SK-MEL-5 (cell line): ENCODE measurements at places on chromosomes 6 and 20.

- no peak for DNase-seq
Observed at GRCh38 chr20:1844325-1845162, 50.7 kb upstream of the SIRPA start.

DNA sequence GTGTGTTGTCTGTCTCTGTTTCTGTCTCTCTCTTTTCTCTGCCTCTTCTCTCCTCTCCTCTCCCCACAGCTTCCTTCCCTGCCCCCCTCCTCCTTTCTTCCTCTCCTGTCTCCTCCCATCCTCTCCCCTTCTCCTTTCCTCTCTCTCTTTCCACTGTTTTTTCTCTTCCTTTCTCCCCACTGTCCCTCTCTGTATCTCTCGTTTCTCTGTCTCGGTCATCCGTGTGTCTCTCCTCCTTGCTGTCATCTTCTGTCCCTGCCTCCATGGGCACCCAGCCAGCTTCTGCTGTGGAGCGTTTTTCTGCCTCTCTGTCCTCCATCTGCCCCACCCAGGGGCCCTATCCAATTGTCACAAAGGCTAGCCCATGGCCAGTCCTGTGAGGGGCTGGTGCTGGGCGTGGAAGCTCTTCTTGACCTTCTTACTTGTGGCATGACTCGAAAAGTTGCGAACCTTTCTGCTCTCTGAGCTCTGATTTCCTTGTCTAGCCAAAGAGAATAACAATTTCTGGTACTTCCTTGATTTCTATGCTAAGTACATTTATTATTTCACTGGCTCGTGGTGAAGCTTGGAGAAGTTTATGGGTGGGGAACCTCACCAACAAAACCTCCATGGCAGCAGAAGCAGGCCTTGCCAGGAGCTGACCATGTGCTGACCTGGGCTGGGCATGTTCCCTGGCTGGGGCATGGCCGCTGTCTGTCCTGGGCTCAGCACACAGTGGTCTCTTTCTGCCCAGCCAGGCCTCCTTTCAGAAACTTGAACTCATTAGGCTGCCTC, 69.3 kb downstream of the CEBPB start:
- DNase-seq, result no peak

DNA sequence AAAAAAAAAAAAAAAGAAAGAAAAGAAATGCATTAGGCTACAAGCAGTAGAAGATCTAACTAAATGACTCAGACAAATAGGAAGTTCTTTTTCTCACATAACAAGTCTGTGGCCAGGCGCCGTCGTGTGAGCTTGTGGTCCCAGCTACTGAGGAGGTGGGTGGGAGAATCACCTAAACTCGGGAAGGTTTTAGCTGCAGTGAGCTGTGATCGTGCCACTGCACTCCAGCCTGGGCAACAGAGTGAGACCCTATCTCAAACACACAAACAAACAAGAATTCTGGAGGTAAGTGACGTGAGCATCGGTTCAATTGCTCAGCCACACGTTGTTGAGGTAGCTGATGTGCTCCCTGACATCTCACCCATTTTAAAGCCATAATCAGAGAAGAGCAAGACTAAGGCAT, 37.9 kb upstream of the SLC23A2 start:
- no peak for DNase-seq

DNA sequence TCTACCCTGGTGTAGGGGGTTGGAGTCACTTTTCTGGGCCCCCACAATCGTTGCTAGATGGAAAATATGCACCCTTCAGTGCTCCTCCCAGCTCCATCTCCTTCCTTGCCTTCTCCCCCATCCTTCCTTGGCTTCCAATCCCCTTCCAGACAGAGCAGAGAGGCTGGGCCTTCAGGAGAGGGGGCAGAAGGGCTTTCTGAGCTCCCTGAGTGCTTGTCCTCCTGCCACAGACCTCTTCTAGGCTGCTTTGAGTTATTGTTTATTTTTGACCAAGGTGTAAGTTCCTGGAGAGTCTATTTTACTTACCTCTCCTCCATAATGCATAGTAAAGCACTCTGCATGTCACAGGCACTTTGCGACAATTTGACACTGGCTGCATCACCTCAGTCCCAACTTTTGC, 96.4 kb upstream of the CNKSR3 start:
- no peak for DNase-seq

DNA sequence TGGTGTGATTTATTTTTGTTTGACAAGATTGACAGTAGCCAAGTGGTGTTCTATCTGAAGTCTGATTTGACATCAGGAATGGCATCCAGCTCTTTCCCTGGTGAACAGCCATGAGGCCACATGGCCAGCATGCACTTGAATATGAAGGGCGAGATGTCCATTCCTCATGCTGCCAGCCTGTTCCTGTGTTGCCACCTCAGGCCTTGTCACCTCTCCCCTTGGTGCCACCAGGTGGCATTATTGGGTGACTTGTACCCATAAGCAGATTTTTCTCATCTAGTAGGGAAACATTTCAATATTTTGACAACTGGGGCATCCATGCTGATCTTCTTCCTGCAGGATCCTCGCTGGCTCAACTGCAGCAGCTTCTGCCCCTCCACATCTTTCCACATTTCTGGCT, 199.1 kb downstream of the ERMARD start:
- peak; percentile 5 for DNase-seq

GRCh38 chr6:13702809-13703302, 8.8 kb downstream of the RANBP9 start:
- DNase-seq, result no peak

GRCh38 chr6:76876922-76877553, 586.3 kb downstream of the HTR1B start:
- DNase-seq, result peak; percentile 89

GRCh38 chr6:142659661-142660060, 285.3 kb downstream of the HIVEP2 start:
- DNase-seq, result no peak

DNA sequence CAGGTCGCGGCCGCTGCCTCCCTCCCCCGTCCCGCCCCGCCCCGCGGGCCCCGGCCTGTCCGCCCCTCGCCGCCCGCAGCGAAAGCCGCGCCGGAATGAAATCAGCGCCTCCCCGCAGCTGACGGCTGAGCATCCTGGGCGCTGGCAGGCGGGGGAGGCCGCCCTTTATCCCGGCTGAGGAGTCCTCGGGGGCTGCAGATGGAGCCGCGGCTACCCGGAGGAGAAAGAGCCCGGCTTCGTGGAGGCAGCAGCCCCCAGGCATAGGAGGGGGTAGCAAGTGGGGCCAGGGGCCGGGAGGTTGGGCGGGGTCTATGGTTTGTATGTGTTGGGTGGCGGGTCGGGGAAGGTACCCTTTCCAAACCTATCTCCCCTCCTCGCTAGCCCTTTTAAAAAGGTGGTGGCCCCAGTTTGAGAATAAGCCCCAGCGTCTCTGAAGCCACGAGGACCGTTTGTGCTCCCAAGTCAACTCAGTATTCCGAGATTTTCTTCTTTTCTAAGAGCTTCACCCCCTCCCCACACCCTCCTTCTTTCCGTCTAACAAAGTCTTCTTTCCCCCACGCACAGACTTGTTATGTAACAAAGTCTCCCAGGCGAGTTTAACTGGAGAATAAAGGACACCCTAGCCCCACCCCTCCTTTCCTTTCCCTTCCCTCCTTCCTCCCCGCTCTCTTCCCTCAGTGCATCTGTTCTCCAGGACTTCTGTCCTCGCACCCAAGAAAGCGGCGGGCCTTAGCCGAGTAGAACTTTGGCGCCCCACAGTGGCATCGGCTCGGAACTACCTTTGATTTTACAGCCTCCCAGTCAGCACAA, 11.0 kb downstream of the POU3F2 start:
- DNase-seq, result peak; percentile 85

DNA sequence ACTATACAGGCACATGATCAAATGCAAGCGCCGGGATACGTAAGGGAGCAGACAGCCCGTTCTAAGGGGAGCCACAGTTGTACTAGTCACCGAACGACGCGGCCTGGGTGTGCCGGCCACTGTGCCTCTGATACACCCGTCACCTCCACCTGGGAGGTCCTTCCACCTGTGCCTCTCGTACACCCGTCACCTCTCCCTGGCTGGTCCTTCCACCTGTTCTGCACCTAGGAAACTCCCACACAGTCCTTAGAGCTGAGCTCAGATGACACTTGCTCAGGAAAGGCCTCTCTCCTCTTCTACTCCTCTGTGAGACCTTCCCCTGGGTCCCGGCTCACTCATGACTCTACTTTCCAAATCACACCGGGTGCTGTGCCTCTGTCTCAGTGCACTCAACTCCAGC, 245.0 kb downstream of the TTLL2 start:
- DNase-seq, result no peak

DNA sequence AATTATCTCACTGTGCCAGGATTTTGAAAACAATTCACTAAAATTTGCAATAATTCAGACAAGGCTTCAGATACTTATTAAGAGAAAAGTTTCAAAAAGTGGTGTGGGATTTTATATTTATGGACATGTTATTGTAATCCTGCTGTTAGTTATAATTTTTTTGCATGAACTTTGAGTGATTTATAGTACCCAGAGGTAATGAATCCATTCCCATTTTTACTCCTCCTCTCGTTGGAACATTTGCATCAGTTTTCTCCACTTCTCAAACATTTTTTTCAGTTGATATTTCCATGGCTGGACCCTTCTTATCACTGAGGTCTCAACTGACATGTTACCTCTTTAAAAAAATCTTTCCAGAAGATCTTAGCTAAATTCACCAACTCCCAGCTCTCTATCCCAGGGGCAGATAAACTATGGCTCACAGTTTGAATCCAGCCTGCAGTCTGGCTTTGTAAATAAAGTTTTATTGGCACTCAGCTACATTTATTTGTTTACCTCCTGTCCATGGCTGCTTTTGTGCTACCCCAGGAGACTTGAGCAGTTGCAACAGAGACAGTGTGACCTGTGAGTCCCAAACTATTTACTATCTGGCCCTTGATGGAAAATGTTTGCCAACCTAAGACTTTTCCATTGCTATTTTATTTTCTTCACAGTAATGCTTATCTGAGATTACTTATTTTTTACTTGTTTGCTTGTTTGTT, 83.4 kb downstream of the TSHZ2 start:
- no peak for DNase-seq

- no peak for DNase-seq
Observed at GRCh38 chr20:44221368-44221954, 10.9 kb upstream of the OSER1 start.

- no peak for DNase-seq
Observed at GRCh38 chr6:14337152-14337551, 219.6 kb downstream of the CD83 start.

DNA sequence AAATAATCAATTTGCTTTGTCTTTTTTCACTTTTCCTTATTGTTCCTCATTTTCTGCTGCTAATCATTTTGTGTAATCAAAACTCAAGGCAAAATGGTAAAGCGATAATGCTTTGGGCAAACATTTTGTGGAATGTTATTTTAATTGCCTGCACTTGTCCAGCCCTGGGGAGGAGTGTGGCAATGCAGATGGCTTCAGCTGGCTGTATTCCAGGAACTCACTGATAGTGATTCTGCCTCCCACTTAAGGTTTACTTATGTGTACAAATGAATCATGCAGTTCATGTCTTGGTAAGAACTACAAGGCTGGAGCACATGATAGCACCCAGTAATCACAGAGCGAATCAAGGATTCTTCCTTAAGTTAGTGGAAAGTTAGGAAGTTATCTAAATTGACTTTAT, 107.8 kb downstream of the COL19A1 start:
- no peak for DNase-seq

DNA sequence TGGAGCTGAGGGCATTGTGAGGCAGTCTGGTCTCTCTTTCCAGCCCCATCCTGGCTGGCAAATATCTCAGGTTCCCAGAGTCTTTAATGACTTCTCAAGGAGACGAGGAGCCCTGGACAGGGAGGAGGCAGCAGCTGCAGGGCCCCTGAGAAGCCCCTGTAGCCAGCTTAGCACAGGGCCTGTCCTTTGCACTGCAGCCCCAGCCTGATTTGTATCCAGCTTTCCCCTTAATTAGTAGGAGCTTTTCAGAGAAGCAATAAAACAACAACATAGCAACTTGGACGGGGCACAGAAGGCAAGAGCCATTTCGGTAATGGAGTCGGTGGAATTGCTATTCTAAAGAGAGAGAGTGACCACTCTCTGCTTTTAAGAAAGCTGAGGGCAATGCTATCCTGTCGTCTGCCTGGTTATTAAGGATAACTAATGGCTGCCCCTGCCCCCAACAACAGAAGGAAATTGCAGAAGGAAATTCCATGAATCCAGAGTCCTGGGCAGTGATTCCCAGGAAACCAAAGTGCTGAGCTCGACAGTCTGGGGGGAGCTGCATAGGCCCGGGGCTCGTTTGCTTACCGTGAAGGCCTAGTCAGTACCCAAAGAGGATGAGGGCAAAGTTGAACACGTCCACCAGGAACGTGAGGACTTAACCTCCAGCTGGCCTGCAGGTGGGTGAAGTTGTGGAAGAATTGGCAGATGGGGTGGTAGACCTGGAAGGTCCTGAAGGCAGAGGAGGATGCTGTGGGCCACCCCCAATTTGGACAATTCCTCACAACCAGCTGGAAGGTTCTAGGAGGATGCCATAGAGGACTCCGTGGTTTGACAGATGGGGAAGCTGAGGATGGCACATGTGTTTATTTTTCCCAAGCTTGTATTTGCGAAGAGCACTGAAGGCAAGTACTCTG, 50.3 kb downstream of the NPEPL1 start:
- no peak for DNase-seq

DNA sequence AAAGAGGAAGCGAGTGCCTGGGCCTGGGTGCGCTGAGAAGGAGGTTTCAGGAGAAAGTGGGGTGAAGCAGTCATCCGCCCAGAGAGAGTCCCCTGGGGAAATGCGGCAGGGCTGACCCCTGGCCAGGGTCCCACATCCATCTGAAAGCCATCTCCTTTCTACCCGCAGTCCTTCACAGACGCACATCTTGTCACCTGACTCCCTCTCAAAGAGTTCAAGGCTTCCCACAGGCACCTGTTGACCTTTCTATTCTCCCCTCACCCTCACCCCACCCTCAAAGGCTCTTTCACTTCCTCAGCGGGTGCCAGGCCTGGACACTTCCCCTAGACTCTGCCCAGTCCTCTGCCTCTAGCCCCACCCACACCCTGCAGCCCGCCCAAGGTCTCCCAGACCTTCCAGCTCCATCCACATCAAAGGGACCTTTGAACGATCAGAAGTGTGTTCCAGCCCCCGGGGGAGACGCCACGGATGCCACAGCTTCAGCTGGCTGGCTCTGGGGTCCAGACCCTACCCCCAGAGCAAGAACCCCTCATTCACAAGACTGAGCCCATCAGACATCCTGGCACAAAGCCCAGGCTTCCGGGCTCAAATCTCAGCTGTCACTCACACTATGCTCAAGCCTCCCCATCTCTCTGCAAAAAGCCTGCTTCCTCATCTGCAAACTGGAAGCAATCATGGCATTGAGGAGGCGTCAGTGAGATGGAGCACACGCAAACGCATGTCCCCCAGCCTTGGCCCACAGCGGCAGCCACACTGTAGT, 2.1 kb downstream of the CTSZ start:
- DNase-seq, result peak; percentile 63

DNA sequence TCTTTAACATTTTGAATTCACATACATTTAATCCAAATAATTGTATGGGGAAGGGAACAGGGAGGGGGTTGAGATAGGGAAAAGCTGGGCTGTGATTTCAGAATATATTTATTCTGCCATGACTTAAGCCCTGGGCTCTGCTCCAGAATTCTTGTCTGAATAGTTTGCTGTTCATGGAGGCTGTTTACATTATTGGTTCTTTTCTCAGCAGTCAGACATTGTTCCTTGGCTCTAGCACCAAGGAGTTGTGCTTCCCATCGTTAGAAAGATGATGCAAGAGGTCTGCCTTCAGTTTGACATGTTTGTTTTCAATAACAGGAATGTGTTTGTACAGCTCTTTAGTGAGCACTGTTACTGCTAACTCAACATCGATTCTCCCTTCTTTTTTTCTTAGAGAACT, 198.8 kb upstream of the CDYL start:
- no peak for DNase-seq
